Inflammatory macrophage treated with lipopolysaccharide for 1 hour (primary cell): ENCODE measurements at places on chromosomes 3 and 15.

DNA sequence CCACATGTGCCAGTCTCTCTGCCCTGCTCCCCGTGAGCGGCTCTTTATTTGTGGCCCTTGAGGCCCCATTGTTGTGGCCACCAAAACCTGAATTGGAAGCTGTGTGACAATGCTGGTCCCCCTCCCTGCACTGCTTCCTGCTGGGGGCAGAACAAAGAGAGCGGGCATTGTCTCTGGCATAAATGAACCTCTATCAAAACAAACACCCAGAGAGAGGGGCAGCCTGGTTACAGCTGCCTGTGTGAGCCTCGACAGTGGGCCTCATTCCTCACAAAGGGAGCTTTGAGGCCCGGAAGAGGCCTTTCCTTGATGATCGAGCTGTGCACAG lies 152.9 kb downstream of the IGF1R start:
- no peak for DNase-seq

DNA sequence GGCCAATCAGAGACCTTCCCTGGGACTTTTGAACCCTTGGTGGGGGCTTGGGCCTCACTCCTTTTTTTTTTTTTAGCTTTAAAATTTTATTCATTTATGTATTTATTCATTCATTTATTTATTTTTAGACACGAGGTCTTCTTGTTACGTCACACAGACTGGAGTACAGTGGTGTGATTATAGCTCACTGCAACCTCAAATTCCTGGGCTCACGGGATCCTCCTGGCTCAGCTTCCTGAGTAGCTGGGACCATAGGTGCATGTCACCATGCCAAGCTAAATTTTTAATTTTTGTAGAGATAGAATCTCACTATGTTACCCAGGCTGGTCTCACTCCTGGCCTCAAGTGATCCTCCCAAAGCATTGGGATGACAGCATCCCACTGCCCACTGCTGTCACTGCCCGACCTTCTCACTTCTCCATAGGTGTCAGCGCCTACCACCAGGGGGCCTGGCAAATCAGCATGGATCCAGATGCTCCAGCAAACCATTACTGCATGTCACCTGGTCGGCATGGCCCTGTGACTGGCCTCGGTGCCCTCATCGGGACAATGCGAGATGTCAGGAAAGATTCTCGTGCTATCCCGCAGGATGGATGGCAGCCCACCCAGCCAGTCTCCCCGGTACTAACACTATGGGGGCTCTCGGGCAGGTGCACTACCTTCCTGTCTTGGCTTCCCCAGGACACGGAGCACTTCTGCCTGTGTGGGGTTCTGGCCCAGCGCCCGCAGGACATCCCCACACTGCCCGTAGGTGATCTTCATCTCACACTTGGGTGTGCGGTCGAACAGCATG lies 3.0 kb downstream of the MYL3 start:
- peak; percentile 20 for DNase-seq

DNA sequence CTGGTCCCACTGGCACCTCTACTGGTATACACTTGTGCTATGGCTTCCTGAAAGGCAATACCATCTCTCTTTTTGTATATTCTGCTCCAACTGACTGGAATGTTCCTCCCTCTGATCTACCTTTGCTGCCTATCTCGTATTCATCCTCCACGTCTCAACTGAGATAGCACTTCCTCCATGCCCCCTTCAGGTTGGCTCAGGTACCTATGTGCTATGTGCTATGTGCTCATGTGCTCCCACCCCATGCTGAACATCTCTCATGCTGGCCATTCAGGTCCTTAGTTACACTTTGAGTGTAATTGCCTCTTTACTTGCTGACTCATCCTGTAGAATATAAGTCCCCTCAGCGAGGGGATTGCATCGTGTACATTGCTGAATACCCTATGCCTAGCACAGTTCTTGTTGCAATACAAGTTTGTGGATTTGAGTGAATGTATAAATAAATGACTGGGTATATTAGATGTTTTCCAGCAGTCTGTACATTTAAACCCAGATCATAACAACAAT lies 156.9 kb downstream of the SOX2 start:
- no peak for DNase-seq

DNA sequence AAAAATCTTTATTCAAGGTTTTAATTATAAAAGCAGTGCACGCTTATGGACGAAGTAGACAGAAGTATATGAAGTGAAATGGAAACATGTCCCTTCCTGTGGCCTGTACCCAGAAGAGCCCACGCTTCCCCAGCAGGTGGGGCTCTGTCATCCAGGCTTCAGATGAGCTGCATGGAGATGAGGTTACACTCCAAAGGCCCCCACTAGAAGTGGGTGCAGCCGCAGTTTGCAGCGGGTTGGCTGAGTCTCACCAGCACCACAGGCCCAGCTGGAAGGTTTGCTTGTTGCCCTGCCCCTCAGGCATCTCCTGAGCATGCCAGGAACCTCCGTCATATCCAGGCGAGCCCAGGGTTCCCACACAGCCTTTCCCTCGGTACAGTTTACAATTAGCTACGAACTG lies 33.1 kb downstream of the PRR20G start:
- DNase-seq = no peak

- no peak for DNase-seq
These were observed 216.1 kb downstream of the PDZRN3 start for GRCh38 chr3:73408634-73409033.

GRCh38 chr3:82707035-82707434 lies 945.6 kb upstream of the GBE1 start:
- DNase-seq = no peak

DNA sequence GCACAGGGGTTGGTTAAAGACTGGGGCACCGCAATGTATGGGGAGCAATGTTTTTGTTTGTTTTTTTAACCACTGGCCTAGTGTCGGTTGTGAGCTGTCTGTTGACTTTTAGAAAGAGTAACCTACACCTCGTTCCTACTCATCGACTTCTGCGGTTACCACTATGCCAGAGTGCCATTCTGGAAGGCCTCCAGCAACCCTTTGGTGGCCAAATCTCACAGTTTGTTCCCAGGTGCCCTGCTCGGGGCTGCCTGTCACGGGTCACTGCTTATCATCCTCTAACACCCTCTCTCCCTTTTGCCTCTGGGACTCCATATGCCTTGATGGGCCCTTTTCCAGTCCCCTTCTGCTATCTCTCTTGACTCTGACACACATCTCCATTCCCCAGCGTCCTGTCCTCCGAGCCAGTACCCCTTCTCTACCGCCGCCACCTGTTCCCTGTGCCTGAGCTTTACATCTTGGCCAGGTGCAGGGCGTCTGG lies 290.4 kb upstream of the C2CD4B start:
- DNase-seq = no peak

DNA sequence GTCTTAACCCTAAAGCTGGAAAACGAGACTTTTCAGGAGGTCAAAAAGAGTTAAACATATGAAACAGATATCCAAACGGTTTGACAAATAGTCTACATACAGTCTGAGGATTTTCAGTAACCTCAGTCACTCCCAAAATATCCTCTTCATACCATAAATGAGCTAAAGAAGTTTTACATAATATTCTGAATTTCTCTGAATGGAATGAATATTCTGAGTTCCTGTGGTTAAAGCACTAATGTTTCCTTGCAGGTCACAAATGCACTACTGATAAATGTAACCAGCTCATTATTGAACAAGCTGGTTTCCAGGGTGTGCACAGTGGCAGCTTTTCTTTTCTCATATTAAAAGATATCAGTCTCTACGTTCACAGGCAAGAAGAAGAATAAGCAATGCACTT lies 137.4 kb upstream of the POU1F1 start:
- no peak for DNase-seq
